Fibroblast of villous mesenchyme (primary cell): ENCODE measurements at places on chromosomes 16 and 17. TPM values are rescaled to one million over a fixed set of nuclear protein-coding genes. Genes with fewer than 3 reads are reported as not detected.
A peak's percentile ranks its signal among the peaks of the same experiment; 100 is the strongest.

- DNase-seq = peak; percentile 76
Measured at GRCh38 chr16:50697881-50698767, 4.7 kb downstream of the NOD2 start.

- peak; percentile 66 for DNase-seq
Measured at GRCh38 chr16:31874366-31875111, 932 bp downstream of the ZNF267 start.

CES5A gene
- not detected in 2 replicates for total RNA-seq

DNA sequence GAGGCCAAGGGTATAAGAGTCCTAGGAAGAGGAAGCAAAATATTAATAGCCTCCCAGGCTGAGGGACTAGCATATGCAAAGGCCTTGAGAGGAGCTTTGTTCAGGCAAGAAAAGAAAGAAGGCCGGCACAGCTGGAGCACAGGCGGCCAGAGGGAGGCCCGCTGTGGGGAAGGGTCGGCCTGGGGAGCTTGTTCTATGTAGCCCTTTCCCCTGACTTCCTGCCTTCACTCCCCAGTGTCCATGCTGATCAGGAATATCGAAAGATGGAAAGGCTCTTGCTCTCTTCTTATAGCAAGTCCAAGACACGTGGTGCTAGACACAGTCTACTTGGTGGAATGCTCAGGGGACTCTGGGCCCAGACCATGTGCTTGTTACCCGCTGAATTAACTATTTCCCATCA lies 27.4 kb upstream of the HAS3 start:
- no peak for DNase-seq

DNA sequence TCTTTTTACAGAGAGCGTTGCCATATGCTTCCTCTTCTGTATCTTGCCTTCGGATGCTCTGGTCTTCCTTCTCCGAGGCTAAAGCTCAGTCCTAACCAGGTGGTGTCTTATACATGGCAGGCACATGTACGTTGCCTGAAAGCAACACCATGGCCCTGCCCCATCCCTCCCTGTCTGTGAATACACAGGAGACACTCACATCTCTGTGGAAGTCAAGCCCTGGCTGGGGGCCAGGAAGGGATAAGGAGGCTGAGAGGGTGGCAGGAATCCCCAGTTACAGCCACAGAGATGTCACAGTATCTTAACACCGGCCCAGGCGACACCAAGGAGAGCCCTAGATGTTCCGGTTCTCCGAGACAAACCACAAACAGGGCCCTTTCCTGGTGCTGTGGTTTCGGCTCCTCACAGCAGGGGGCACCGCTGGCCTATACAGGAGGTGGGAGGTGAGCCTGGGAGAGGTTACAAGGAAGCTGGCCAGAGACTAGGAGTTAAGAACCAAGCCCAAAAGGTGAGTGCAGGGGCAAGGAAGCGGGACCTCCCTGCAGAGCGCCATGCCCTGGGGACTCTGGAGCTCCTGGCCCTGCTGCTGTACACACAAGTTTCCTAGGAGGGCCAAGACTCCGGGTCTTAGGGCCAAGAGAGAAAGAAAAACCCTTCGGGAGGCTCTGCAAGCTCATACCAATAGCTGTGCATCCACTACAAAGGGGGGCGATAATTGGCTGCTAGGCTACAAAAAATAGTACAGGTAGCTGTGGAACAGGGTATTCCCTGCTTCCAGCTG lies 41.7 kb downstream of the SRL start:
- DNase-seq = peak; percentile 66

- no peak for DNase-seq
Measured at GRCh38 chr16:87687126-87687910, 78.5 kb downstream of the KLHDC4 start.

GRCh38 chr16:4593086-4593485 lies 21.6 kb downstream of the UBALD1 start:
- DNase-seq = no peak

- no peak for DNase-seq
Measured at GRCh38 chr17:9564104-9564503, 11.5 kb downstream of the STX8 start.

GRCh38 chr16:72301523-72302236 lies 129.7 kb upstream of the PMFBP1 start:
- DNase-seq = no peak

DNA sequence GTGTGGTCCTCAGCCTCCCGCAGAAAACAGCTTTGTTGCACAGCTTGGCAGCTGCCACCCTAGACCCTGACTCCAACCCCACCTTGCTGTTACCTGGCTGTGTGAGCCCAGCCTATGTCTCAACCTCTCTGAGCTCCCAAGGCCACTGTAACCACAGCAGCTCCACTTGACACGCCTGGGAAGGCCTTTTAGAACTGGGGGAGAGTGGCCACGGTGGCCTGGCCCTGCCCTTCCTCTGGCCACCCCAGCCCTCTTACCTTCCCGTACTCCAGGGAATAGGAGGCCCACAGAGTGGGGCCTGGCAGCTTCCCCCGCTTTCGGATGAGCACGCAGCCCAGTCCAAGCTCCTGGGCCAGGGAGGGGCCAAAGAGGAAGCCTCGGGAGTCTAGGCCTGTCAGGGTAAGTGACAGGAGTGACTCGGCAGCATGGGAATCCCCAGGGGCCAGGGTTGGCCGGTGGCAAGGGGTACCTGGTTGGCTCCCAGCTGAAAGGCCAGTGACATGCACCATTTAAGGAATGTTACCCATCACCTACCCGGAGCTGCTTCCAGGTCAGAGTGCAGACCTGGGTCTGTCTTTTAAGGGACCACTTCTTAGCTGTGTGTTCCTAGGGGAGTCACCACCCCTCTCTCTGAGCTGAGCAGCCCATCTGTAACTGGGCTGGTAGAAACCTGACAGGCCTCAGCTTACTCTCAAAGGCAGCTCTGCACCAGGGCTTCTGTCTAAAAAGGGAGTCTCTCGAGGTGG lies 1.4 kb downstream of the APRT start:
- DNase-seq = no peak

DNA sequence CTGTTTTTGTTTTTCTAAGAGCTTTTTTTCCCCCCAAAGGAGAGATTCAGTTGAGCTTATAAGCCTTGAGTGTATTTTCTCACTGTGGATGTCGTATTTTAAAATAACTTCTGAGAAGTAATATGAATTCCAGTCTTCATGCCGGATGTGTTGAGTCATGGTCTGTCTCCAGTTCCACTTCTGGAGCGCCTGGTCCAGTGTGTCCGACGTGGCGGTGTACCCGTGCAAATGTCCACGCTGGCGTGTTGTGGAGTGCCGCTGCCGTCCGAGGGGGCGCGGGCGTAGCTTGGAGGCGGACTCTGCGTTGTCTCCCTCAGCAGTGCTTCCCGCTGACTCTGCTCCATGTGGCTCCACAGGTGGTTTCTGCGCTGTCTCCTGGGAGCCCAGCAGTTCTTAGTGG lies 60.9 kb upstream of the ZNF750 start:
- peak; percentile 62 for DNase-seq

GGT6 gene
- total RNA-seq = not detected in 2 replicates

DNA sequence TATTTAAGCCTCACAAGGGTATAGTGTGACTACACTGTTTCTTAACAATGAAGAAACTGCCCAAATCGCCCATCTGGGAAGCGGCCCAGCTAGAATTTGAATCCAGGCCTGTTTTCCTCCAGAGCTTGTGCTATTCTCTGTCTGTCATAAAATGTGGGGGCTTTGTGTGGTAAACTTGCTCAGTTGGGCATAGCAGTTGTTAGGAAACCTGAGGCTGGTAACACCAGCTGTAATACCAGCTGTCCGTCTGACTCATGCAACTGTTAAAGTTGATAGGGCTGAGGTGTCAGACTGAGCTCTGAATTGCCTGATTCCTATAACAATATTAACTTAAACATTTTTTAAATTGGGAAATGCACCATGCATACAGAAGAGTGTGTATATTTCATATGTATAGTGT lies 9.3 kb downstream of the NOD2 start:
- no peak for DNase-seq

GRCh38 chr17:12680407-12680897 lies 14.8 kb downstream of the MYOCD start:
- no peak for DNase-seq

DNA sequence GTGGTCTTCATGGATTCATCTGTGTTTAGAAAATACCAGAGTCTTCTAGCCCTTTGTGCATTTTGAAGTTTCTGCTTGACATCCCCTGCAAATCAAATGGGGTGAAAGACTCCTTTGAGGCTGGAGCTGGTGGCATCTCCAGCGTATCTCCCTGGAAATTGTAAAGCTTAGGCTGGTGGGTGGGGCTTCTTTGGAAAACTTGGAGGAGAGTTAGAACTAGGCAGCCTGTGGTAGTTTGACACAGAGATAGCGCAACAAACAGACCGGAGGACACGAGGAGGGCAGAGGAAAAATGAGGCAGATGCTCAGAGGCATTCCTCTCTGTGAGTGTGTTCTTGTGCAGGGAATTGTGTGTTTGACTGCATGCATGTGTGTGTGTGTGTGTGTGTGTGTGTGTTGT lies 116.3 kb downstream of the IRX5 start:
- DNase-seq = no peak

DNA sequence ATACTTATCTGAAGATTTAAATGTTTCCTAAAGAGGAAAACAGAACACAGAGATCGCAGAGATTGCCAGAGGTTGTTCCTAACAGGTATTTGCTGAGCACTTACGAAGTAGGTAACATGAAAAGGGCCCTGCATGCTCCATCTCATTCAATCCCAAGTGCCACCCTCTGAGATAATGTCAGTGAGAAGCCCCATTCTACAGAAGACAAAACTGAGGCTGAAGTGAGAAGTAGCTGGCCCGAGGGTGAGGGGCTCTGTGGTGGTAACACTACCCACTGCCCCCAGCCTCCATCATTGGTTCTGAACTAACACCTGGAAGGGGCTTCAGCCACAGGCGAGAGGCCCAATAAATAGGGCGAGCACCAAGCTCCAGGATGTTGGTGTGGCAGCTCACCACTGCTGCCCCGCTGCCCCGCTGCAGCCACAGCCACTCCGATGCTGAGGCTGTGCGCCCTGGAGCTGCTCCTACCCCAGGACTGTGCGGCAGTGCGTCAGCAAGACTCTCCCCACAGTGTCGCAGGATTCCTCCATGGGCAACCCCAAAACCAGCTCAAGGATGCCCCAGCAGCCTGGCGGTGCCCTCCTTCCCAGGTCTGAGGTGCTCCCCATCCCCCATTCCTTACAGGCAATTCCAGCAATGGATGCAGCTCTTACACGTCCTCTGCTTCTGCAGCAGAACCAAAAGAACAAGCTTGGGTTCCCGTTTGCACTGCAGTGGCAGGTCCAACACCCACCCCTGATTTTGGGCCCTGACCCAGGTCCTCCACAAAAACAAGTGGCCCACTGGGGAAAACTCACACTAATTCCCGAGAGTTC lies 10.3 kb downstream of the FLCN start:
- no peak for DNase-seq

GRCh38 chr16:27597361-27597760 lies 47.4 kb downstream of the KATNIP start:
- no peak for DNase-seq

GRCh38 chr17:39975801-39976200 lies 4.8 kb upstream of the PSMD3 start:
- no peak for DNase-seq

DNA sequence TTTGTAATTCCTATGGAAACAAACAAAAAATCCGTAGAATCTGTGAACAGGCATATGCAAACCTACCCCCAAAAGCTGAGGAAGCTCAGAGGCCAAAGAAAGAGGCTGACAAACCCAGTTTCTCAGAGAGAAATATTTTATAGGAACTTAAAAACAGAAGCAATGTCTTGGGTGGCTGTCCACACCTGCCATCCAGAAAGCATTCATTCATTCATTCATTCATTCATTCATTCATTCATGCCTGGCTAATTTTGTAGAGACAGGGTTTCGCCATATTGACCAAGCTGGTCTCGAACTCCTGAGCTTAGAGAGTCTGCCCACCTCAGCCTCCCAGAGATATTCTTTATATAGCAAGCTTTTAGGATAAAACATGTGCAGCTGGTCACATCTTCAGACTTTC lies 154.3 kb downstream of the MRTFB start:
- no peak for DNase-seq

DNA sequence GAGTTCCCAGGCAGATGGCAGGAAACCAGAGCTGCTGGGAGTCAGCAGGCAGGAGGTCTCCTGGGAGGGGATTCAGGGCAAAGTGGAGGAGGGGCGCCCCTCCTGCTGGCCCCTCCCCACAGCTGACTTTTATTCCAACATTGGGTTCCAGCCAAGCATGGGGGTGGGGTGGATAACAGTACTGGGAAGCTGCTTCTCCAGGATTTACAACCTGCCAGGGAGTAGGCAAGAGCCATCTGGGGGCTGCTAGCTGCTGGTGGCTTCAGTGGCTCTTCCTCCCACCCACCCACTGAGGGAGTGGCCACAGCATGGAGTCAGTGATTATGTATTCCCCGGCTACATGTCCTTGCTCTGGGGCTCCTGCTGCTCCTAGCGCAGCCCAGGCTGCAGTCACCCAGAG lies 36.8 kb downstream of the TMEM132E start:
- DNase-seq = no peak

GSDMA gene
- under 0.01 TPM in 1 of 2 replicates, not detected in the other for total RNA-seq

DNA sequence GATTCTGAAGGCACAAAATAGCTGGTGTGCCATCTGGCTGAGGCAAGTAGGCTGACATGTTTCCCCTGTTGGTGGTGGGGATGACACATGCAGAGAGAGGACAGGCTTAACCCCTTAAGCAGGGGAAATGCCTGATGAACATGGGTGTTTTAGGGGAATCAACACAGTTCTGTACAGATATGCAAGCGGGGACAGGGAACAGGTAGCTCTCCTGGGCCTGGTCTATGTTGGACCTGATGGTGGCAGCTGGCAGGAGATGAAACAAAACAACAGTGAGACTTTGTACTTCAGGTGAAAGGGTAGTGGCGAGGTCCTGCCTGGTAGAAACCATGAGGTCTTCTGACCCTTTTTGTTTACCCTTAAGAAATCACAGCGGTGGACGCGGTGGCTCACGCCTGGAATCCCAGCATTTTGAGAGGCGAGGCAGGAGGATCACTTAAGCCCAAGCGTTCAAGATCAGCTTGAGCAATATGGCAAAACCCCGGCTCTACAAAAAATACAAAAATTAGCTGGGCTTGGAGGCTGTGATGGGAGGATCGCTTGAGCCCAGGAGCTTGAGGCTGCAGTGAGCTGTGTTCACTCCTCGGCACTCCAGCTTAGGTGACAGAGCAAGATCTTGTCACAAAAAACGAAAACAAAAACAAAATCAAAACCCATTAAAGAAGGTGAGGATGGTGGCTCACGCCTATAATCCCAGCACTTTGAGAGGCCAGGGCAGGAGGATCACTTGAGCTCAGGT lies 10.5 kb downstream of the OR1F1 start:
- DNase-seq = no peak

MYO1D gene
- 19.0 and 54.8 TPM in 2 replicates for total RNA-seq
